ENCODE measurements at places on chromosomes 16 and 17.

DNA sequence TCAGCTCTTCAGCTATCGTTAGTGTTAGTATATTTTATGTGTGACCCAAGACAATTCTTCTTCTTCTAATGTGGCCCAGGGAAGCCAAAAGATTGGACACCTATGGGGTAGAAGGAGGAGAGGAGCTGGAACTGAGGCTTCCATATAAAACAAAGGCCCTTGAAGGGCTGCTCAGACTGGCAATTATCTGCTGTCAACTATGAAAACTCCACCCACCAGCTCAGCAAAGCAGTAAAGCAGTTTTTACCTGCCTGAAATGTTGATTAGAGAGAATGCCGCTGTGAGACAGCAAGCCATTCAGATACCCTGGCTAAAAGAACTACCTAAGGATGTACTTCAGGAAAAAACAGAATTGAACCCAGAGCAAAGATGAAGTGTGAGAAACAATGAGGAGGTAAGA is 45.9 kb upstream of the GNAO1 start:
- no peaks in the 10 kb centered on the region for H3K4me1 ChIP-seq
- H3K27me3 ChIP-seq = peaks cover 53% of the 10 kb centered on the region
- no peak overlapping the region for H3K27ac ChIP-seq
- no peaks in the 10 kb centered on the region for H3K36me3 ChIP-seq

DNA sequence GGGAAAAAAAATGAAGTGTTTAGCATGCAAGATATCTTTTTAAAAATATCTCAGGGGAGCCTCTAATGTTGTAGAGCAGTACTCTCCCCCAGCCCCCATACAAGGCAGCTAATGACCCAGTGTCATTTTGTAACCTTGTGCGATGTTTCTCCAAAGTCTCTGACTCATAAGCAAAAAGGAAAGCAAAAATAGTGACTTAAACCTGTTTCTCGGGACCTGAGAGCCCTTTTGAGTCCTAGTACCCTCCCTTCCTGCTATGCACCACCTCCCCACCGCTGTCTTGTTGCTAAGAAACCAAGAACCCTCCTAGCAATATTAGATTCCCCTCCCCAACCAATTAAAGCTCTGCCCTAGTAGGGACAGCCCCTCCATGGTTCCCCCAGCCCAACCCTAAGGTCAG is 2.8 kb downstream of the MYCBPAP start:
- H3K27me3 ChIP-seq = no peaks in the 10 kb centered on the region
- DNase-seq = no peak
- H3K27ac ChIP-seq = no peak overlapping the region
- no peaks in the 10 kb centered on the region for H3K36me3 ChIP-seq

- H3K36me3 ChIP-seq = peaks cover 46% of the 10 kb centered on the region
- peaks cover 12% of the 10 kb centered on the region for H3K4me1 ChIP-seq
- H3K27ac ChIP-seq = no peak overlapping the region
- H3K27me3 ChIP-seq = no peaks in the 10 kb centered on the region
- H3K4me3 ChIP-seq = no peak overlapping the region
- no peak for DNase-seq
Measured at GRCh38 chr16:90040152-90041023, 21.1 kb upstream of the DBNDD1 start.

GRCh38 chr17:4708436-4708835 is 2.0 kb upstream of the ARRB2 start:
- no peaks in the 10 kb centered on the region for H3K36me3 ChIP-seq
- H3K27me3 ChIP-seq = no peaks in the 10 kb centered on the region
- no peak for DNase-seq
- no peaks in the 10 kb centered on the region for H3K4me1 ChIP-seq
- H3K27ac ChIP-seq = no peak overlapping the region
- no peak overlapping the region for H3K4me3 ChIP-seq

GRCh38 chr16:35750157-35750689 is 2290.8 kb downstream of the TP53TG3F start:
- H3K4me3 ChIP-seq = no peak overlapping the region
- DNase-seq = no peak
- H3K27me3 ChIP-seq = no peaks in the 10 kb centered on the region
- H3K36me3 ChIP-seq = no peaks in the 10 kb centered on the region
- H3K27ac ChIP-seq = no peak overlapping the region

DNA sequence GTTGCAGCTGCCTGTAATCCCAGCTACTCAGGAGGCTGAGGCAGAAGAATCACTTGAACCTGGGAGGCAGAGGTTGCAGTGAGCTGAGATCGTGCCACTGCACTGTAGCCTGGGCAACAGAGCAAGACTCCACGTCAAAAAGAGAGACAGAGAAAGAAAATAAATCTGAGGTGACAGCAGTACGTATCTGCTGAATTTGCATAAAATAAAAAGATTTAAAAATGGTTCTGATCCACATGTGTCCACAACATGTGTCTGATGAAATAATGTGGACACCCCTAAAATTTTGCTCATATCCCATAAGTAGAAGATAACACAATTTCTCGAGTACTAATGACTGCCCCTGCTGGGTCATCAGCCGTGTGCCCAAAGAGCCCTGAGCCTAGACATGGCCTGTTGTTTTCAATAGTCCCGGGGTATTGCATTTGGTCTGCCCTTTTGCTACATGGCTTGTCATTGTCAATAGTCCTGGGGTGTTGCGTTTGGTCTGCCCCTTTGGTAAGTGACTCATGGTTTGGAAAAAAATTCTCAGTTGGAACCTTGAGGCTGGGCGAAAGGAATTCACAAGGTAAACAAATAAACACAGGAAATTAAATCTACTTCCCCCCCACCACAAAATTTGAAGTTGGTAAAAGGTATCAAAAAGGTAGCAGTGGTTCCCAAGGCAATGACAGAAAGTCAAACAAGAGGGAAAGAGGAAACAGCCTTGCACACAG is 434.6 kb upstream of the MAF start:
- DNase-seq = no peak
- no peaks in the 10 kb centered on the region for H3K4me1 ChIP-seq

GRCh38 chr17:74447628-74448159 is 15.8 kb downstream of the GPRC5C start:
- DNase-seq = no peak
- H3K4me1 ChIP-seq = peaks cover 9% of the 10 kb centered on the region
- no peak overlapping the region for H3K4me3 ChIP-seq
- no peaks in the 10 kb centered on the region for H3K27me3 ChIP-seq
- H3K36me3 ChIP-seq = no peaks in the 10 kb centered on the region
- H3K27ac ChIP-seq = no peak overlapping the region

- H3K36me3 ChIP-seq = no peaks in the 10 kb centered on the region
- no peaks in the 10 kb centered on the region for H3K4me1 ChIP-seq
- H3K4me3 ChIP-seq = no peak overlapping the region
- DNase-seq = no peak
Measured at GRCh38 chr16:17295948-17296347, 174.8 kb downstream of the XYLT1 start.

GRCh38 chr17:27495460-27495859 is 39.2 kb downstream of the KSR1 start:
- DNase-seq = no peak
- no peaks in the 10 kb centered on the region for H3K36me3 ChIP-seq
- peaks cover 11% of the 10 kb centered on the region for H3K4me1 ChIP-seq
- no peak overlapping the region for H3K4me3 ChIP-seq
- H3K27ac ChIP-seq = no peak overlapping the region

GRCh38 chr17:72726936-72727335 is 365.6 kb downstream of the SLC39A11 start:
- H3K4me1 ChIP-seq = peaks cover 15% of the 10 kb centered on the region
- no peaks in the 10 kb centered on the region for H3K27me3 ChIP-seq
- H3K27ac ChIP-seq = no peak overlapping the region
- H3K36me3 ChIP-seq = no peaks in the 10 kb centered on the region
- H3K4me3 ChIP-seq = no peak overlapping the region

GRCh38 chr16:50301626-50302471 is 35.5 kb downstream of the ADCY7 start:
- peaks cover 4% of the 10 kb centered on the region for H3K4me1 ChIP-seq
- H3K4me3 ChIP-seq = no peak overlapping the region
- no peaks in the 10 kb centered on the region for H3K36me3 ChIP-seq
- no peaks in the 10 kb centered on the region for H3K27me3 ChIP-seq

- no peaks in the 10 kb centered on the region for H3K36me3 ChIP-seq
- no peak overlapping the region for H3K27ac ChIP-seq
- no peak overlapping the region for H3K4me3 ChIP-seq
- no peaks in the 10 kb centered on the region for H3K4me1 ChIP-seq
Measured at GRCh38 chr16:28003021-28003865, 60.3 kb downstream of the GSG1L start.
